ENCODE measurements at places on chromosomes 12 and 14.

DNA sequence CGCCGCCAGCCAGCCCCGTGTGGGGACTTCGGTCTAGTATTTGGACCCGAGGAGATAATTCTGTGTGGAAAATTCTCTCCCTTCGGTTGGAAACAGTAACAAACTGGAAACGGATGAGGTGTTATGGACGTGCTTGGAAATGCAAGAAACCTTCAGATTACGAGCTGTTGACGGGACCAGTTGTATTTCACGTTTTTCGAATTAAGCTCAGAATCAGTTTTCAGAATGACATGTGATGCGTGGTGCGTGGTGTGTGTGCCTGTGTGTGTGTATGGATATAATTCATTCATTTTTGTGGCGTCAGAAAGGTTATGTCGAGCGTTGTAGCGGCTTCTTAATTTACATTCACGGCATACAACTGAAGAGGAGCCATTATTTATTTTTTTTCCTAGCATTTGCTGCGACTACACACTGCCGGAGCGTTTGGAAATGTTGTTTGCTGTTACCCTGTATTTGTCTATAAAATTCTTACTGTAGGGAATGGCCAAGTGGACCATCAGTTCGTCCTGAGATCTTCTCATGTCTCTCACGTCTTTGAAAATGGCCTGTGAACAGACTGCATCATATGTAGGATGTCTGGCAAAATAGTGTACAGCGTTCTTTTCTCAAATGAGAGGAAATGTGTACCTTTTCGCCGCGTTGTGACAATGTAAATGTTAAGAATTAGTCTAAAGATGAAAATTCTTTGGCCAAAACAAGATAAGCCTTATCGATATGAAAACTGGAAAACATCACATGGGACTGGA lies 1.3 kb downstream of the TRAF3 start:
- no peak for DNase-seq

GRCh38 chr14:51019089-51019488 lies 74.8 kb upstream of the PYGL start:
- DNase-seq: no peak

DNA sequence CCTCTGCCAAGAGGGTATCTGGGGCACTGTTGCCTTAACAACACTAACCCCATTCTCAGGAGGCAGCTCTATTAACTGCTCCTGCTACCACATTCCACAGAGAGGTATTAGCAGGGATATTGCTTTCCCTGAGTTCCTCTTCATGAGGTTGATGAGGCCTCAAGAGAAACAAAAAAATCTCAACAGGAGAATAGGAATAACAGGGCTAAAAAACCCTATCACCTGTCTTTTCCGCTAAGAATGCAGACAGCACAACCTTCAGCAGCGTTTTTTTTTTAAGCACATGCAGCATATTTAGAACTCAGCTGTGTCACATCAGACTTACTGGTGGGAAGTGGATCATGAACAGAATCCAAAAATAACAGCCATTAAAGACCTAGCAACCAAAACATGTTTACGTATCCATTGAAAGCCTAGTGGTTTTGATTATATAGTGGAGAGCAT lies 29.2 kb downstream of the ATF7 start:
- no peak for DNase-seq

- no peak for DNase-seq
These were observed 545 bp downstream of the LIMA1 start for GRCh38 chr12:50282721-50283228.

DNA sequence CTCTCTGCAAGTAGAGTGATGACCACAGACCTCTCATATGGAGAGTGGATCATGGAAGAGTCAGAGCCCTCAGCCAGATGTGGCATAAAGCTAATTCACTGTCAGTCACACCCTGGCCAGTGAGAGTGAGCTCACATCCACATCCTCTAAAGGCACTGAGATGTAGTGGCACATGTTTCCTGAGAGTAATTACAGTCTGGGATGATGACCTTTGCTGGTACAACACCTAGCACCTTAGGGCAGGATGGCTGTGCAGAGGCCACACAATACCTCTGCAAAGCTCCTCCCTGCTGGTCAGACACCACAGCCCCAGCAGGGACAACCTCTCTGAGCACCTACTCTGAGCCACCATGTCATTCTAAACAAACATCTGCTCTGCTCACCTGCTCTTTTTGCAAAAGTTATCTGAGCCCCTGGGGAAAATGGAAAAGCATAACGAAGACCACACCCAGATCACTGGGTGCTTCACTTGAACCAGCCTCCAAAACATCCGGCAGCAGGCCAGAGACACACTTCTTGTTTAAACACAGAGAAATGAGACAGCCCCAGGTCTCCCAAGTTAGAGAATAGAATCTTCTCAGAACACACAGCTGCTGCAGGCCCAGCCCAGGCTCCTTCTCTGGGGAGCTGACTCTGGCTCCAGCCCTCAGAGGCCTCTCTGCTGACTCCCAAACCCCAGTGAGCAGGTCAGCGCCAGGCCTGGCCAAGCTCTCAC lies 30.3 kb downstream of the PITPNM2 start:
- DNase-seq: no peak
